ENCODE measurements at places on chromosomes 6 and 20.

DNA sequence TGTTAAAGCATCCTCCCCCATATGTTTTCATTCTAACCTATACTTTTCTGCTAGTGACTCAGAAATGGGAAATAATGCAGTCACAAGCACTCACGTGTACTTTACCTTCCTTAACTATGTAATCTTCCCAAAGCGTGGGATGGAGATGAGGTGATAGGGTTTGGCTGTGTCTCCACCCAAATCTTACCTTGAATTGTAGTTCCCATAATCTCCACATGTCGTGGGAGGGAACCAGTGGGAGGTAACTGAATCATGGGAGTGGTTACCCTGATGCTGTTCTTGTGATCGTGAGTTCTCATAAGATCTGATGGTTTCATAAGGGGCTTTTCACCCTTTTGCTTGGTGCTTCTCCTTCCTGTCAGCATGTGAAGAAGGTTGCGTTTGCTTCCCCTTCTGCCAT lies 35.4 kb downstream of the AGPAT4 start:
- DNase-seq: no peak

DNA sequence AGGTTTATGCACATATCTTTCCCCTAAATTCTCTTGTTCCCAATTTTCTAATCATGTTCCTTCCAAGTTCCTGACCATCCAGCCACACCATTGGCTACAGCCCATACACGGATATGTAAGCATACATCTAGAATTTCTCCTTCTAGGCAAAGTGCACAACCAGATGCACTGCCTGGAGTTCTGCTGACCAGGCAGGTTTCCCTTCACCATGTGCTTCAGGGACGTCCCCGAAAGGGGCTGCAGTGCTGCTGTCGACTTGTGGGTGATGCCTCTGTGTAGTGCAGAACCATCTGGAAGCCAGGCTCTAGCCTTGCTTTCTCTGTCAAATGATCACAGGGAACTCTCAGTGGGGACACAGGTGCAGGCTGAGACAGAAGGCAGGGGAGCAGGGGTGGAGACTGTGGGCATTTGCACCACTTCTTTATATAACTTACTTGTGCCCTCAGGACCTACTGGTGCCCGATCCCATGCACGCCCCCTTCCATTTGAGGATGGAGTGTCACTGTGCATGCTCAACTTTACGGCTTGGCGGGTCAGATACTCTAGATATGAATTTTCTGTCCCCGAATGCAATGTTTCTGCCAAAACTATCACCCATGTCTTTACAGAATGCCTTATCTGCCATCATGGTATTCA lies 37.5 kb upstream of the SMOC2 start:
- DNase-seq: no peak

DNA sequence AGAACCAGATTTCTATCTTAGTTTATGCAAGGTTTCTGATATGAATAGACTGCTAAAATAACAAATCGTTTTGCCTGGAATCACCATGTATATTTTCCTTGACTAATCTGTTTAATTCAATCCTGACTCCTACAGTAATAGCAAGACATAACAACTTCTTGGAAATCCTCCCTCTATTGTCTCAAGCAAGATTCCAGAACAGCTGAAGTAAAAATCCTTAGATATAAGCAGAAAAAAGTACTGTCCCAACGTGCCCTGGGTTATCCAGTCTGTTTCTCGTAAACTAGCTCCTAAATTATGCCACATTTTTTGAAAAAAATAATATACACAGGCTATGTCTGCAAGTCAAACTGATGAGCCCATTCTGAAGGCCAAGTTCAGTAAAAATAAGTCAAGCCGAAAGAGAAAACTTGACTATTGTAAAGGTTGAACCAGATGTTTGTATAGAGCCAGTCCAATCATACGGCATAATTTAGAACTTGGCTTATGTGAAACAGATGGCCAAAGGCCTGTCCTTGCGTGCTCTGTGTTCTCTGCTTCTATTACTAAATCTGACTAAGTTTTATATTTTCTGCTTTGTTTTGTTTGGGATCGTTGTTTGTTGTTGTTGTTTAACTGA lies 341.6 kb upstream of the NRSN1 start:
- DNase-seq: no peak

DNA sequence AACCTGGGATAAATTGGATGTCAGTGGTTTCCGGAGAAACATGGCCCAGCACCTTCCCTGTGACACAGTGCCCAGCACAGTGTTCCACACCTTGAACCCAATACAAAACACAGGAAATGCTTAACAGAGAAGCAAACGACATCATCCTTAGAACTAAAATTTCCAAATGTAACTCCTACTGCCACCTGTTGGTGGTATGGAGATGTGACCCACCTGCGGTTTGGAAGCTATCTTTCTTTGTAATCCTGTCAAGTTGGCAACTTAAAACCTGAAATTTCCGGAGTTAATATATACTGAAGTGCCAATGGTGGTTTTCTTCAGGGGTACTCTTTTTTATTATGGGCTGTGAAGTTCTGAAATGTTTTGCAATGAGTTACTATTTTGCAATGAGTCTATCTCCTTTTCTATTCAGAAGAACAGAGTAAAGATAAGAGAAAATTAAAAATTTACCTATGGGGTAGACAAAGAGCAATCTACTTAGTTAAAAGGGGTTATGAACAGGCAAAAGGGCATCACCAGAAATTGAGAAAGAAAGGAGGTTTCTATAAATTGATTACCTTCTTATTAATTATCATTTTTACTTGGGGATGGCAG lies 658.8 kb downstream of the PTPRT start:
- DNase-seq: no peak

- DNase-seq: no peak
Observed at GRCh38 chr20:58429303-58429702, 40.3 kb downstream of the VAPB start.

Measured in stimulated activated CD8-positive, alpha-beta memory T cell treated with anti-CD3 and anti-CD28 coated beads, Interleukin-2, amount 100 ng/mL, for 1 hour (primary cell).